Bronchial epithelial cell (primary cell): ENCODE measurements at places on chromosomes 6 and 20. TPM values are rescaled to one million over a fixed set of nuclear protein-coding genes. Genes with fewer than 3 reads are reported as not detected.

GRCh38 chr6:150606647-150607328, 7.1 kb downstream of the PLEKHG1 start:
- no peak for DNase-seq

DNA sequence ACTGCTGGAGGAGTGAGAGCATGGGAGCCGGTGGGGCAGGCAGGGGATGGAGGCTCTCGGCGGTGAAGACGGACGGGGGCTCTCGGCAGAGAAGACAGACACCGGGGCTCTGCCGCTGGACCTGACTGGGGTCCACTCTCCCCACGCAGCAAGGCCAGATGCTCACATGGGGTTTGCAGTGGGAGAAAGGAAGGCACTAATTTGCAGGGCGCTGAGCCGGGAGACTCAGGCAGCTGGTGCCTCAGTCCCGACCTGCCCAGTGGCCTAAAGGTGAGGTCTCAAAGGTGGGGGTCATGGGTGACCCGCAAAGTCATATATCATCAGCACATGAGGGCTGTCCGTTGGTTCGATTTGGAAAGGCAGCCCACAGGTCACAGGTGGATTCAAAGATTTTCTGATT, 187.3 kb downstream of the ERMARD start:
- no peak for DNase-seq

- DNase-seq, result no peak
These were observed 72.9 kb upstream of the FOXC1 start for GRCh38 chr6:1536526-1537429.

The PI16 gene
- total RNA-seq, result not detected in 2 replicates

The ATG5 gene
- 56.6 and 76.0 TPM in 2 replicates for total RNA-seq
